ENCODE measurements at places on chromosomes 16 and 17. TPM values are rescaled to one million over a fixed set of nuclear protein-coding genes. Genes with fewer than 3 reads are reported as not detected.

DNA sequence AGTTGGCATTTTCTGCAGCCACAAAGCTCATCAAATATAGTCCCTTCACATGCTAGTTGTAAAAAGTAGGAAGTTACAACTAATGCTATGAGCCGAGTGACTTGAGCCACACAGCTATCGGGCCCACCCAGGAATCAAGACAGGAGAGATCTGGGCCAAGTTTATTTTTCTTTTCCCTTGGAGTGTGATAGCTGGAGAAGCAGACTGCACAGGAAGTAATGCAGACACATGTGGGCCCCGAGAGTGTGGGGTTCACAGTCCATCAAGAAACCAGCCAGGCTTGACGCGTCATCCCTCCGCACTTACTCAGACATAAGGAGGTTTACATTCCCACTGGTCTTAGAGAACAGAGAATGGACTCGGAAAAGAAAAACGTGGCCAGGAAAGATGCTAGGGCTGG is 403.1 kb upstream of the CDH11 start:
- no peak for DNase-seq

DNA sequence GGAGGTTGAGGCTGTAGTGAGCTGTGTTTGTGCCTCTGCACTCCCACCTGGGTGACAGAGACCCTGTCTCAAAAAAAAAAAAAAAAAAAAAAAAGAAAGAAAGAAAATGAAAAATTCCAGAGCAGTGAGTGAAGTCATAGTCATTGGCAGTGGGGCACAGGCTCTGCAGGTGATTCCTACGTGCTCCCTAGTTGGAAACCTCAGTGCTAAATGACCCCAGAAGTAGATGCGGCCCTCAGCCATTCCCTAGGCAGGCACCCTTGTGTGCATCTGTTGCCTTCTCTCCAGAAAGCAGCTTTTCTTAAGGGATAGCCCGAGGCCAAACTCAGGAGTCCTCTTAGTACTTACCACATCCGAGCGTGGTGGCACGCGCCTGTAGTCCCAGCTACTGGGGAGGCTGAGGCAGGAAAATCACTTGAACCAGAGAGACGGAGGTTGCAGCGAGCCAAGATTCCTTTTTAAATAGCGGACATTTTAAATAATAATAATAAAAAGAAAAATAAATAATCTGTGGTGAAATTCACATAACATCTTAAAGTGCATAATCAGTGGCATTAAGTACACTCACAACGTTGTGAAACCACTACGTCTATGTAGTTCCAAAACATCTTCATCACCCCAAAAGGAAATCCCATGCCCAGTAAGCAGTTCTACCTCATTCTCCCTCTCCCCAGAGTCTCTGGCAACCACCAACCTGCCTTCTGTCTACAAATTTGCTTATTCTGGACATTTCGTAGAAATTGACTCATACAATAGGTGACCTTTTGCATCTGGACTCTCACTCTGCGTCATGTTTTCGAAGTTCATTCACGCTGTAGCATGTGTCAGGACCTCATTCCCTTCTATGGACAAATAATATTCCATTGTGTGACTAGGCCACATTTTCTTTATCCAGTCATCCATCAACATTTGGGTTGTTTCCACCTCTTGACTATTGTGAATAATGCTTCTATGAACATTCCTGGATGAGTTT is 12.5 kb upstream of the SPHK1 start:
- no peak for DNase-seq

- no peak for DNase-seq
Measured at GRCh38 chr16:27287887-27288286, 19.3 kb upstream of the NSMCE1 start.

DNA sequence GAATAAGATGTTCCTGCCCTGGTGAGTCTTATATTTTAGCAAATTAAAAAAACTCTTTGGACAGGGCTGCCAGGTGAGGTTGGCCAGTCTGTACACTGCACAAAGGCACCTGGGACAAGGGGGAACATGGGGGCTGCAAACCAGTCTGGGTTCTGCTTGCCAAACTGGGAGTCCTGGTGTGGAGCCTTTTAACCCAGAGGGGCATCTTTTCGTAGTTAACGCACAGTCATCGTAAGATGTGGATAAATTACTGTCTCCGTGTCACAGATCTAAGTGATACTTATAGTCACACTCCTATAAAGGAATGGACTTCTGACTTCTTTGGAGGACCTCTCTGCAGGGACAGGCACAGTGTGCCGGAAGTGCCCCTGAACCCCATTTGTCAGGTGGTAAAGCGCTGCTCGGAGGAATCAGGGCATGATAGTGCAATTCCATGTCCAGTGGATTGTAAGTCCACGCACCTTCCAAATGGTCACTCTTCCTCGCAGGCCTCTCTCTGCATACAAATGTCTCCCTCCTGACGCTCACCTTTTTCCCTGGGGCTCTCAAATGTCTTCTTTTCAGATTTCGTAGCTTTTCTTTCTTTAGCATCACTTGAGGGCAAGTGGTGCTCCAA is 14.7 kb downstream of the DEXI start:
- DNase-seq = no peak

Gene KRTAP9-8
- not detected for polyA plus RNA-seq

GRCh38 chr17:55487695-55488432 is 23.4 kb downstream of the SMIM36 start:
- DNase-seq = no peak

Gene TMC5
- not detected for polyA plus RNA-seq

DNA sequence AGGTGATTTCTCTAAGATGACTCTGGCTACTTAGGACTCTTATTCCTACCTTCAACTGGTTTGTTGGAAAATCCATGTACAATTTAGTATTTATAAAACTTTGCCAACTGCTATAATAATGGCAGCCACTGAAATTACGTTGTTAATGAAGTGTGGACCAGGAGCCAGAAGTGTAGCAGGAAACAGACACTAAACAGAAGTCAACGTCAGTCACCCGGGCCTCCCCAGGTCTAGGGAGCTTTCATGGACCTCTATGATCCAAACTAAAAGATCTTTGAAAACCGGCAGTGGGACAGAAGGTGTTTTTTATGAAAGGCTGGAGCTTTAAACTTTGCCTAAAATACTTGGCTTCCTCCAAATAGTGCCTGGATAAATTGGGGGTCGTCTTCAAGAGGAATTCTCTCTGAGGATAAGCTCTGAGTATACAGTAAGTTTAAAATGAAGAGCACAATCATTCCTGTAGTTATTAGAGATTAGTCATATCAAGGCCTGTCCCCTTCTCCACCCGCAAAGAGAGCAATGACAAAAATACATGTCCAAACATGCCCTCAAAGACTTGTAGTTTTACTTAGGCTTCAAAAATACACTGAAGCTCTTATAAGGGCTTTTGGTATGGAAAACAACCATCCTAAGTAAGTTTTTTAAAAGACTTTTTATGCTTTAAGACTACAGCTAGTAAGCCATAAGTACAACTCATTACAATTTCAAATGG is 34.6 kb downstream of the DCUN1D3 start:
- no peak for DNase-seq

Gene OSGIN1
- not detected for polyA plus RNA-seq

Gene EMC8
- polyA plus RNA-seq = 25.4 TPM

DNA sequence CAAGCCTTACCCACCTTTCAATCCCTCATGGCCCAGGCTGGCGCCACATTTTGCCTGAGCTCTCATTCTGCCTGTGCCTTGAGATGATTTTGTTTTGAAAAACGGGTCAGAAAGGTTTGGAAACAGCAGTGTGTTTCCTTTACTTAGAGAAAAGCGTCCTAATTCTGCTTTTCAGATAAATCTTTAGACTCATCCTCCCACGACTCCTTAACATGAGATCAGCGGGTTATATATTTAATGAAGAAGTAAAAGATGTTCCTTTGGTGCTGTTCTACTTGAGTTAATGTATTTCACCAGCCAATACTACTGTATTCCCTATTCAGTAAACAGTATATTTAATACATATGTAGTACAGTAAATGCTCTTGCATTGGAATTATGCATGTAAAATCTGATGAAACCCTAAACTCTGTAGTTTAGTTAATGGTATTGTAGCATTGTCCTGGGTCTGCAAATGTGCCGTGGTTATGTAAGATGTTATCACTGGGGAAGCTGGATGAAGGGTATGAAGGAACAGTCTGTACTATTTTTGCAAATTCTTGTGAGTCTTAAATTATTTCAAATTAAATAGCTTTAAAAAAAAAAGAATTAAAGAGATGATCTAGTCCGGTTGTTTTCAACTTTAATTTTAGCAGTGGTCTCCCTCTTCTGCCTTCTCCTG is 199.4 kb upstream of the CACNG5 start:
- no peak for DNase-seq

DNA sequence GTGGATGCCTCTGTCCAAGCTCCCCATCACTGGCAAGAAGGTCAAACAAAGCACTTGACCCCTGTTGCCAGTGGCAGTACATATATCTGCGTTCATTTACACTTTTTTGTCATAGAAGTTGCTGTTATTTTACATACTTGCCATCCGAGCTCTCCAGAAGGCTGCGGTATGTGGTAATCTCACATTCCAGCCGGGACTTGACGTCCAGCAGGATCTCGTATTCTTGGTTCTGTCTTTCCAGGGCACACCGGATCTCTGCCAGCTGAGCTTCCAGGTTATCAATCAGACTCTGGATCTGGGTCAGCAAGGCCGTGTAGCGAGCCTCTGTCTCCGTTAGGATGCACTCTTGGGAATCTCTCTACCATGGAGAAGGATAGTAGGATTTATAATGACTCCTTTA is 6.6 kb downstream of the KRT39 start:
- DNase-seq = no peak

DNA sequence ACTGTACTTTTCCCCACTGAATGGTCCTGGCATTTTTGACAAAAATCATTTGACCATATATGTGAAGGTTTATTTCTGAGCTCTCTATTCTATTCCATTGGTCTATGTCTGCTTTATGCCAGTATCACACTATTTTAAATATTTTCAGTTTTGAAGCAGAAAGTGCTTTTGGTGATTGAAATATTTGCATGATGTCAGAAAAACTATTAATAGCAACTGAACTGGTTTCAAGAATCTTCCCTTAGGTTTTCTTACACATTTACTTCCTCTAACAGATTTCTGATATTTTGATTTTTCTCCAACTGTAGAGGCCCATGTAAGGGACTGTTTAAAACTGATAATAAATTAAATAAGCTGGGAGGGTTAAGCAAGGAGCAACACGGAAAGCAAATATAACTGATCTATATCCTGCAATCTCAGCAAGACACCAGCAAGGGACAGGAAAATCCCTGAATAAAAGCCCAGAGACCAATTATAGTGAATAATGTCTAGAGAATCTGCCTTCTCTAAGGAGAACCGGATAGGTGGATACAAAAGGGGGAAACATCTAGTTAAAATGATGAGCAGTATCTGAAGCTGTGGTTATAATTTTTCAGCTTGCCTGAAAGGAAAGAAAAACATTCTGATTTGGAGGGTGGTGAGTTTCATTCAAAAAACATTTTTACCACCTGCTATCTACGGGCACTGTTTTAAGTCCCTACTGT is 80.9 kb upstream of the STAC2 start:
- DNase-seq = no peak

Gene EPX
- not detected for polyA plus RNA-seq

DNA sequence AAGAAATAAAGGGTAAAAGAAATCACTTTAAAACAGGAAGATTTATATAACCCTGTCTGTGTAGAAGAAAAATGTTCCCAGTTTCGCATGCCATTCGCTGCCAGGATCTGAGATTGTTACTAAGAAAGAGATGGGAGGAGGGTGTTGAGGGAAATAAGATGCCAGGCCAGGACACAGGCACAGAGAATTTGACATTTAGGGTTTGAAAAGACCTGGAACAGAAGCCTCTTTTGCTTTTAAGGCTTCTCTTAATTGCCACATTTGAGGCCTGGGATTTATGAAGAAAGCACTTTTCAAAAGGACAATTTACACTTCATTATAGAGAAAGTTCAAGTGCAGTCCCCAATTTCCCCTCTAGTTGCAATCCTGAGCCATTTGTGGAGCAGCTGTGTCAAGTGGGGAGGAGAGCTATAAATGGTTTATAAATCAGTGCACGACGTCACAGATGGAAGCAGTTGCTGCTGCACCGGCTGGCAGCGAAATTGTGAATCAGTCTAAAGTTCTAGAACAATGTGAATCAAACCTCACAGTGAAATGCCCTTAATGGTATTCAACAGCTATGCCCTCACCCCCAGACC is 26.5 kb upstream of the C16orf87 start:
- DNase-seq = no peak

- DNase-seq = no peak
Measured at GRCh38 chr16:17289674-17290635, 180.8 kb downstream of the XYLT1 start.

DNA sequence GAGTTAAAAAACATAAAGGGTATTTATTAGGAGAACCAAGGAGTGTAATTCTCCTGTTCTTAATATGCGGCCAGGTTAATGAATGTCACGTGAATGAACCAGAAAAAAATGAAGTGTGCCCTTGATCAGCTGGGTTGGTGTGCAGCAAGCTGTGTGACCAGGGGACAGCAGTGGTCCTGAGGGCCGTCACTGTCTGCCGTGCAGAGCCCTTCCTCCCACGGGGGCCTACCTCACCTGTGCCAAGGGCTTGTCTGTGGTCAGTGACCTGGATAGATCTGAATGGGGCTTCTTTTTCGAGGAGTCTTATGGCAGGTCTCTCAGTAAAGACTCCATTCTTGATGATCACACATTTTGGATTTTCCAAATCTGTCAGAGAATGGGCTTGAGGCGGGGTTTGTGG is 17.7 kb upstream of the STH start:
- DNase-seq = no peak

GRCh38 chr17:36641331-36641876 is 40.0 kb downstream of the MRM1 start:
- DNase-seq = no peak

Data from immature natural killer cell (primary cell).